ENCODE measurements at places on chromosomes 12 and 14. TPM values are rescaled to one million over a fixed set of nuclear protein-coding genes. Genes with fewer than 3 reads are reported as not detected.
A peak's percentile ranks its signal among the peaks of the same experiment; 100 is the strongest.

The CLEC2B gene
- total RNA-seq: 21.2 TPM

The GPRC5D gene
- not detected for total RNA-seq

The TEX52 gene
- total RNA-seq: not detected

GRCh38 chr14:66359500-66359899 lies 126.7 kb upstream of the CCDC196 start:
- no peaks in the 10 kb centered on the region for H3K27me3 ChIP-seq
- H3K27ac ChIP-seq: no peak overlapping the region
- no peaks in the 10 kb centered on the region for H3K4me1 ChIP-seq
- H3K36me3 ChIP-seq: no peaks in the 10 kb centered on the region

DNA sequence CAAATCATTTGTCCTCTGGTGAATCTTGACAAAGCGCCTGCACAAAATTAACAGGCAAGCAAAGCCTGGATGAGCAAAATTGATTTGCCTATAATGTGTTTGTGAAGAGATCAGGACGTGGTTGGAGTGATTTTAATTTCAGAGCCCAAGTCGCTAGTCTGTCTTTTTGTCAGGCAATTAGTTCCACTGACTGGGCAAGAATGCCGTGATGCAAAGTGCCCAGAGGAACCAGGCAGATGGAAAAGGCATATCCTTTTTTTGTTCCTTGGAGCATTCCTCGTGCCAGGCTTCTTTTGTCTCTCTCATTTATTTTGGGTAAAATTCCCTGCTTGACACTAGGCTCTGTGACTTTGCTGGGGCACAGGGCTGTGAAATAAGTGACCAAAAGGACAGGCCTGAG lies 65.9 kb upstream of the CCDC198 start:
- peak; percentile 14 for DNase-seq
- no peak overlapping the region for H3K27ac ChIP-seq
- H3K36me3 ChIP-seq: no peaks in the 10 kb centered on the region
- no peaks in the 10 kb centered on the region for H3K27me3 ChIP-seq
- no peak overlapping the region for H3K4me3 ChIP-seq

GRCh38 chr14:105196265-105196960 lies 15.3 kb upstream of the NUDT14 start:
- H3K4me1 ChIP-seq: peaks cover 9% of the 10 kb centered on the region
- peak overlapping the region; percentile 61 for H3K27ac ChIP-seq
- H3K4me3 ChIP-seq: peak overlapping the region; percentile 12
- no peaks in the 10 kb centered on the region for H3K27me3 ChIP-seq
- no peaks in the 10 kb centered on the region for H3K36me3 ChIP-seq

GRCh38 chr14:77458249-77458950 lies 507 bp downstream of the AHSA1 start:
- peaks cover 35% of the 10 kb centered on the region for H3K36me3 ChIP-seq
- peaks cover 19% of the 10 kb centered on the region for H3K4me1 ChIP-seq
- peak overlapping the region; percentile 84 for H3K4me3 ChIP-seq
- no peaks in the 10 kb centered on the region for H3K27me3 ChIP-seq

- H3K36me3 ChIP-seq: no peaks in the 10 kb centered on the region
- no peak for DNase-seq
- H3K4me1 ChIP-seq: no peaks in the 10 kb centered on the region
Observed at GRCh38 chr12:110638796-110639195, 24.9 kb downstream of the TCTN1 start.

DNA sequence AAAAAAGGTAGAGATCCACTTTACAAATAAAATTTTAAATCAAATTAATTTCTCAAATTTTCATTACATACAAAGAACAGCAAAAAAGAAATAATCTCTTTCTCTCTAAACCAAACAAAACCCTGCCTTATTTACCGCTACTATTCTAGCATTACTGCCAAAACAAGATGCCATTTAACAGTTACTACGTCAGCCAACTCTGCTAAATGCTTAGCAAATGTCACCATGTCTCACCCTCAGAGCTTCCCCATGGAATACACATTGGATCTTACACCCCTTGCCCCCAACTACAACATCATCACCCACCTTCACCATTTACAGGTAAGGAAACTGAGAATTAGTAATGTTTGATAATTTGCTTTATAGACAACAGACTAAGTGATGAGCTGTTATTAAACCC lies 23.0 kb upstream of the NR2C1 start:
- H3K27me3 ChIP-seq: no peaks in the 10 kb centered on the region
- no peak for DNase-seq
- H3K27ac ChIP-seq: no peak overlapping the region
- peaks cover 3% of the 10 kb centered on the region for H3K36me3 ChIP-seq

GRCh38 chr12:67645601-67646000 lies 2.9 kb upstream of the DYRK2 start:
- H3K36me3 ChIP-seq: no peaks in the 10 kb centered on the region
- no peak overlapping the region for H3K27ac ChIP-seq

GRCh38 chr14:44112774-44113460 lies 394.2 kb downstream of the FSCB start:
- H3K36me3 ChIP-seq: no peaks in the 10 kb centered on the region
- no peaks in the 10 kb centered on the region for H3K4me1 ChIP-seq
- H3K4me3 ChIP-seq: no peak overlapping the region
- DNase-seq: no peak
- H3K27me3 ChIP-seq: no peaks in the 10 kb centered on the region

DNA sequence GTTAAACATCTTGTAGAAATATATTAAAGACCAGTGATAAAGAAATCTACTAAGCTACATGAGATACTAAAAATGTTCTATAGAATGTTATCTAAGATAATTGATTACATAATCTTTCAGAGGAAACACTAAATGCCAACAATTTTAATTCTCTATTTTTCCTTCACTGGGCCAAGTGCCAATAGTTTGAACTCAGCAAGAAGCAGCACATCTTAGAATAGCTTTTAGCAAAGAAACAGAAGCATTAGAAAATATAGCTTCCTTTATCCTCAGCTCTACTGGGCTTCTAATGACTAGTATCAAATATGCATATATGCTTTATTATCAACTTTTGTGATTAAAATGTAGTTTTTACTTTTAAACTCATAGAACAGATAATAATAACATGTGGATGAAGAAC lies 461.4 kb upstream of the USP15 start:
- no peak overlapping the region for H3K27ac ChIP-seq
- H3K36me3 ChIP-seq: no peaks in the 10 kb centered on the region
- H3K4me3 ChIP-seq: no peak overlapping the region
- no peak for DNase-seq
- H3K27me3 ChIP-seq: no peaks in the 10 kb centered on the region
- H3K4me1 ChIP-seq: no peaks in the 10 kb centered on the region
